ENCODE measurements at places on chromosomes 16 and 17. TPM values are rescaled to one million over a fixed set of nuclear protein-coding genes. Genes with fewer than 3 reads are reported as not detected.
A peak's percentile ranks its signal among the peaks of the same experiment; 100 is the strongest.

DNA sequence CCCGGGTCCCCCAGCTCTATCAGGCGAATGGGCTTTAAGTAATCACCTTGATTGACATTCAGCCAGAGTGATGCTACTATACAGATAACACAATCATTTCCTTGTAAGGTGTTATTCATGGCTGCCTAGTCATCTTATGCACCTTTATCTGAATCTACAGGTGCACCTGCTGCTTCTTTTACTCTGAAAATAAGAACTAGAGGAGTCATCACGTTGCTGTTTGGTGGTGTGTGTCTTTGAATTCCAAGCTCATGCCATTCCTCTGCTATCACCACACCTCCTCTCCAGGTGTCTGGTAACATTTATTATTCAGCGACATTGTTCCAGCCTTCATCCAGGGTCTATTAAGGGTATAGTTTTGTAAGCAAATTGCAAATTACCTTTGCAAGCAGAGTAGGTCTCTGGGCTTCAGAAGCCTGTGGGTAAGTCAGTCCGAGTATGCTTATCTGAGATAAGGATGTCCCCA lies 51.9 kb downstream of the NOS2 start:
- no peak for DNase-seq

DNA sequence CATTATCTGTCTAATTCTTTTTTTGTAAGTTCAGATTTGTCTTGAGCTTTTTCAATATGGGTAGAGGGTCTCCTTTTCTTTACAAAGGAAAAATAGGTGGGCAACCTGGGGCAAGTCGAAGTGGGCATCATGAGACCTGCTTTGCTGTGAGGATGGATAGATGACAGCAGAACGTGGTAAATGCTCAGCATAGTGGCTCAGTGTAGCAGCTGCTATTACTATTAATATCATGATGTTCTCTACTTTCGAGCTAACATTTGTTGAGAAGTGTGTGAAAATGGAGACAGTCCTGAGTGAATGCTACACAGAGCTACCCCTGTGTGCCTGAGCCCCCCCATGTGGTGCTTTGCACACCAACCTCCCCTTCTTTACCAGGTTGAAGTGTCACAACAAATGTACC lies 39.0 kb upstream of the LGALS9 start:
- DNase-seq: no peak

Gene KRTAP4-1
- not detected for total RNA-seq

DNA sequence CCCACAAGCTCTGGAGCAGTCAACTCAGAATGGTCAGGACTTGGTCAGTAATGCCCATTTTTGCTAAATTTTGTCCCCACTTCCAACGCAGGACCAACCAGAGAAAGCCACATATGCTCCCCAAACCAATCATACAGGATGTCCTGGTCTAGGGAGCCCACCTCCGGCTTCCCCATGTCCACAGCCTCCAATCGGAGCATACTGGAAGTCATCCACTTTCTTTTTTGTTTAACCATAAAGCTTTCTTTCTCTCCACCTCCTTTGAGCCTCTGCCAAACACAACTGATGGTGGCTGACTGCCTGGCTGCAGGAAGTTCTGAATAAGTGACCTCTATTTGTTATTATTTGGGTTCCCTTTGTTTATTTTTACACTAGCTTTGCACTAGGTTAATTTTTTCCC lies 549.1 kb downstream of the WWOX start:
- peak; percentile 52 for DNase-seq

- no peak for DNase-seq
Measured at GRCh38 chr17:5023588-5024147, 11.6 kb downstream of the SLC52A1 start.

- DNase-seq: no peak
Measured at GRCh38 chr16:73483934-73484711, 436.2 kb upstream of the ZFHX3 start.

DNA sequence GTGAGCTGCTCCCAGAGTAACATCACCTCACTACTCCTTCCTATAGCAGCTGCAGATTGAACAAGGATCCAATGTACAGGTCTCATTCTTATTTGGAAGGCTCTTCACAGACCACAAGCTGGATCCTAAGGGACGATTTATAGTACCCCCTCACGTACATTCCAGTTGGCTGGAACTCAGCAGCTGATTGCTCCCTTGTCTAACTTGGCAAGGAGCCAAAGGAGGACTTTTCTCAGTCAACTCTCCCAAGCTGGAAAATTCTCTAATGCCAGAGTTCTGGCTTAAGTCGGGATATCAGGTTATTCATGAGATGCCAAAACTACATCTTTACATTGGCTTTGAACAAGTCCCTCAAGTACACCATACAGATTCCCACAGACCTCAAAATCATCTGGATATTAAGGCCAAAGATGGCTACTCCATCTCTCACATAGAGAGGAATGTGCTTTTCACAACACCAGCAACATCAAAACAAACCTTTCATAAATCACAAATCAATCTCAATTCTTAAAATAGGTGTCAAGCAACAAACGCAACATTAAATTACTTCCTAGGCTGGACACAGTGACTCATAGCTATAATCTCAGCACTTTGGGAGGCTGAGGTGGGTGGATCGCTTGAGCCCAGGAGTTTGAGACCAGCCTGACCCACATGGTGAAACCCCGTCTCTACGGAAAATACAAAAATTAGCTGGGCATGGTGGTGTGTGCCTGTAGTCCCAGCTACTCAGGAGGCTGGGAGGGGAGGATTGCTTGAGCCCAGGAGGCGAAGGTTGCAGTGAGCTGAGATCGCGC lies 39.3 kb downstream of the SMG6 start:
- DNase-seq: no peak

DNA sequence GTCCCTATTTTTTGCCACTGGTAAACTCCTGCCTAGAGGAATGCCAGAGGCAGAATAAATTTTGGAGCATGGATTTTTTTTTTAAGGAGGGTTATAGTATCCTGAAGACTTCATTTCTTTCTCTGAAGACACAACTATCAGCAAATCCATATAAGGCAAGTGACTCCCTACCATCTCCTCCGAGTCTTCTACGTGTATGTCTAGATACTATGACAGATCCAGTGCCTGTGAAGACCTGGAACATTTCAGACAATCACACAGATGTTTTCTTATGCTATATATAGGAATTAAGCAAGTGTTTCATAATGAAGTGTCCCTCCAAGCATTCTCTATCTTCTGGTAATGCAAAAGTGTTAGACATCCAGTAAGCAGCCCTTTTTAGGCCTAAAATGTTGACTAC lies 255.5 kb upstream of the TBX2 start:
- DNase-seq: no peak

GRCh38 chr17:81034168-81034777 lies 678 bp upstream of the BAIAP2 start:
- no peak for DNase-seq

Gene SOX8
- total RNA-seq: 3.1 TPM

- DNase-seq: no peak
Measured at GRCh38 chr17:61354895-61355874, 44.5 kb upstream of the TBX2 start.
